ENCODE measurements at places on chromosomes 16 and 17.

GRCh38 chr17:12530161-12530560 lies 135.5 kb upstream of the MYOCD start:
- no peak overlapping the region for H3K4me3 ChIP-seq
- no peaks in the 10 kb centered on the region for H3K4me1 ChIP-seq
- no peak overlapping the region for H3K27ac ChIP-seq

DNA sequence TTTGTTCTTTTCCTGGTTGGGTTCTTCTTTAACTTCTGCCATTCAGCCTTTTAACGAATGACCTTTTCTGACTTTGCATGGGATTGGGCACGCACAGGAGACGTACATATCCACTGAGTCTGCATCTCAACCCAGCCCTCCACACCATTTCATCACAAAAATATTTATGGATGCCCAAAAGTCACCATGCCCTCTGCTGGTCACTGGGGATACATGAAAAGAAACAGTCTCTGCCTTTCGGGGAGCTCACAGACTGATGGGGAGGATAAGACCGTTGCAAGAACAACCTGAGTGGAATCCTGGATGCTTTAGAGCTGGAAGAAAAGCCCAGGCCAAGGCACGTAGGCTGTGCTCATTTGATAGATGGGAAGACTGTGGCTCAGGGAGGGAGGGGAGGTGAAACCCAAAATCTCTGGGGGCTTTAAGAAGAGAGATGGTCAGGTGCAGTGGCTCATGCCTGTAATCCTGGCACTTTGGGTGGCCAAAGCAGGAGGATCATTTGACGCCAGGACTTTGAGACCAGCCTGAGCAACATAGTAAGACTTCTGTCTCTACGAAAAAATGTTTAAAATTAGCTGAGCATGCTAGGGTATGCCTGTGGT lies 7.9 kb upstream of the MT2A start:
- no peaks in the 10 kb centered on the region for H3K27me3 ChIP-seq
- no peak overlapping the region for H3K27ac ChIP-seq
- no peak for DNase-seq
- no peaks in the 10 kb centered on the region for H3K36me3 ChIP-seq

GRCh38 chr17:7462474-7463371 lies 16.7 kb downstream of the ZBTB4 start:
- H3K27me3 ChIP-seq, result no peaks in the 10 kb centered on the region
- peaks cover 24% of the 10 kb centered on the region for H3K4me1 ChIP-seq
- no peak overlapping the region for H3K27ac ChIP-seq
- no peak for DNase-seq

- peak overlapping the region; percentile 26 for H3K4me3 ChIP-seq
- peak; percentile 86 for DNase-seq
- no peak overlapping the region for H3K27ac ChIP-seq
- H3K36me3 ChIP-seq, result no peaks in the 10 kb centered on the region
Observed at GRCh38 chr16:55370762-55371482, 46.9 kb downstream of the IRX6 start.

DNA sequence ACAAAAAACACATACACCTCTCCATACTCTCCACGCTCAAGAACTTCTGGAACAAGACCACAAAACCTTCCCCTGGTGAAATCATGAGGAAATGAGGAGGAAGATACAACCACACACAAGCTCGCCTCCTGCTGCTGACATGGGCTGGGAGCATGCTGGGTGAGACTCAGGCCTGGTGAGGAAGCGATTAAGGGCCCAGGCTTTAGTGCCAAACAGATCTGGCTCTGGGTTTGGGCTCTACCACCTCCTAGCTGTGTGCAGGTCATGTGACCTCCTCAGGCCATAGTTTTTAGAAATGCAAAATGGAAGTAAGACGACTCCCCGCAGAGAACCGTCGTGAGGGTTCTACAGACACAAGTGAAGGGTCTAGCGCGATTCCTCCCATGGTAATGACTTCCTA lies 41.3 kb downstream of the VAC14 start:
- no peak overlapping the region for H3K4me3 ChIP-seq
- no peak for DNase-seq
- no peaks in the 10 kb centered on the region for H3K27me3 ChIP-seq
- no peaks in the 10 kb centered on the region for H3K4me1 ChIP-seq
- H3K27ac ChIP-seq, result no peak overlapping the region
